ENCODE measurements at places on chromosomes 2 and 18.

GRCh38 chr2:159553727-159554126 is 62.6 kb downstream of the BAZ2B start:
- no peak for DNase-seq

GRCh38 chr18:29248805-29249204 is 1071.9 kb upstream of the CDH2 start:
- no peak for DNase-seq

GRCh38 chr2:237625216-237625705 is 2.1 kb upstream of the LRRFIP1 start:
- DNase-seq: no peak

DNA sequence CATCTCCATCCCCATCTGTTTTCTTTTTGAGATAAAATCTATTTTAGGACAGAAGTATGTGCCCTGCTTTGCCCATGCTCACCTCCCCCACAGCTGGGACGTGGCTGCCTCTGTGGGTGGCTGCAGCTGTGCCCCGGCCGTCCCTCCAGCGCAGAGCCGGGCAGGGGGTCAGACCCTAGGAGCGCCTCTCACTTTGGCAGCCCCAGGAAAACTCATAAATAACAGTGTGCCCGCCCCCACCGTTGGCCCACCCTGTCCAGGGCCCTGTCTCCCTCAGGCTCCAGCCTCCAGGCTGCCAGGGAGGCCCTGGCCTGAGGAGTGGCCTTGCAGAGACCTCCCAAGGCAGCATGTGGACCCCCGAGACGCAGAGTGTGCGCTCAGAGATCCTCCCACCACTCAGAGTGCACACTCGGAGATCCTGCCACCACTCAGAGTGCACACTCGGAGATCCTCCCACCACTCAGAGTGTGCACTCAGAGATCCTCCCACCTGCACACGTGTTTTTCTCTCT is 178.1 kb downstream of the TWIST2 start:
- DNase-seq: no peak

DNA sequence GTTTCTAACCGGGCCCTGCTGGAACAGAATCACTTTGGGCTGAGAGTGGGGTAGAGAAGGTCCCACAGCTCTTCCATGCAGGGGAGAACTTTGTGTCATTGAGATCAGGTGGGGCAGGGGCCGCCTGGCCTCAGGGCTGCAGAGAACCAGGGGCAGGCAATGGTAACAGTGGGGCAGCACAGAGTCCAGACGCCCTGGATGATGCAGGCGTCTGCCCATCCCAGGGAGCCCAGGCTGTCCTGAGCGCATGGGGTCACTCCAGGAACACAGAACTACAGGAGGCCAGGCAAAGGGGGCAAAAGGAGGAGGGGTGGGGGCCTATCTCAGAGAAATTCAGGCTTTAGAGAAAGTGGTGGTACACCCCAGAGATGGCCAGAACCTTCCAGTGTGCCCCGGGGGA is 121.3 kb downstream of the NDUFA10 start:
- no peak for DNase-seq
